Kidney epithelial cell (primary cell): ENCODE measurements at places on chromosomes 6 and 20. TPM values are rescaled to one million over a fixed set of nuclear protein-coding genes. Genes with fewer than 3 reads are reported as not detected.

The CSE1L gene
- total RNA-seq: 64.9 and 66.5 TPM in 2 replicates

DNA sequence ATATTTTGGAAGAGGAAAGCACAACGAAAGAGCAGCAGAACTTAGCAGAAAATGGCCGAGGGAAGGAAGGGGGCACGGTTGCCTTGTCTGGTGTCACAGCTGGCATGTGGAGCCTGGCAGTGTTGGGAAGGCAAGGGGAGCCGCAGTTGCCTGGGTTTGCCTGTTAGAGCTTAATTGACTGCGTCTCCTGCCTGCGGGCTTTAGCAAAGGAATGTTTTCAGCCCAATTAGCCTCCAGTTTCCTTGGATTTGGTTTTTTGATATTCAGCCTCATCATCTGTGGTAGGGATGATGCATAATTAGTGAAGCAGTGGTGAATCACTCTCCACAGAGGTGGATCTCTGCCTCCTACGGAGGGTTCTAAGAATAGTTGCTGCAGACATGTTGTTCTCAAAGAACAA is 832.6 kb downstream of the QKI start:
- no peak for DNase-seq

The TRIM38 gene
- 4.5 and 4.7 TPM in 2 replicates for total RNA-seq

DNA sequence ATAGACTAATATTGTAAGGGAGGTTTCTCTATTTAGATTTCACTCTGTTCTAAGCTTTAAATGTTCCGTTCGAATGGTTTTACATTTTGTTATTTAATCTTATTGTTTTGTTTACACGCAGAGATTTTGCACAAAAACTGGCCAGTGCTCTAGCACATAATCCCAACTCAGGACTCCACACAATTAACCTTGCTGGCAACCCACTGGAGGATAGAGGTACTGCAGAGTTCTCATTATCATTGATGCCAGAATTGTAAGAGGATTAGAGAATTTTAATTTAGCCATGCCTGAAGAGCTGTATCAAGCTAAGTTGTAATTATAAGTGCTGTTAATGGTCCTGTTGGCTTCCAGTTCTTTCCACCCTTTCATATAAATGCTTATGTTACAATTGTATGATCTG is 179.7 kb upstream of the SCGN start:
- no peak for DNase-seq

DNA sequence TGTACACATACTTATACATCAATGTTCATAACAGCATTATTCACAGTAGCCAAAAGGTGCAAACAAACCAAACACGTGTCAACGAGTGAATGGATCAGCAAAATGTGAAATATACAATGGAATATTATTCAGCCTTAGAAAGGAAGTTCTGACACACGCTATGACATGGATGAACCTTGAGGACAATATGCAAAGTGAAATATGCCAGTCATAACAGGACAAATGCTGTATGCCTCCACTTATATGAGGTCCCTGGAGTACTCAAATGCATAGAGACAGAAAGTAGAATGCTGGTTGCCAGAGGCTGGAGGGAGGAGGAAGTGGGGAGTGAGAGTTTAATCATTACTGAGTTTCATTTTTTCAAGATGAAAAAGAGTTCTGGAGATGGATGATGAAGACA is 37.8 kb upstream of the IGF2R start:
- DNase-seq: no peak

- no peak for DNase-seq
These were observed 248.0 kb downstream of the TTLL2 start for GRCh38 chr6:167572841-167573271.

DNA sequence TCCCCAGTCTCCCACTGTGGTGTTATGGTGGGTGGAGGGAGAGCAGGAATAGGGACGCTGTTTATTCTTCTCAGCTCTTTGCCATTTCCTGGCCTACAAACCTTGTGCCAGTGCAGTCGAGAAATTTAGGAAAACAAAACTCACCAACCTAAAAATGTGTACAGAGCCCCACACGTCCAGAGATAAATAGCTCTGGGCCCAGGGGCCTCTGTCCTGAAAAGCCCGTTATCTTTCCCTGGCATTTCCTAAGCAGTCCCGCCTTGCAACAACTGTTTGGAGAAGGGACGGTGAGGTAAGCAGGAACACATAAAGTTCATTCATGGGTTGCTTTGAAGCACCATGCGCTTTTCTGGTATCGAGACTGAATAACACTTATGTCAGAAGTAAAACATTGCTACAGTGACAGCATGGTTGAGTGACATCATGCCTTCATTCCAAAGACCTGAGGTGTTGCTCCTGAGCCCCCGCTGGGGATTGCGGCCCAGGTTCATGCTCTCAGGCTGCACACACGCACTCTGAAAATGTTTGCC is 80.1 kb upstream of the NXT1 start:
- DNase-seq: peak; percentile 65

The NOTCH4 gene
- total RNA-seq: 2.4 and 2.9 TPM in 2 replicates

- DNase-seq: peak; percentile 23
These were observed 116.4 kb downstream of the KIF6 start for GRCh38 chr6:39608652-39609345.

DNA sequence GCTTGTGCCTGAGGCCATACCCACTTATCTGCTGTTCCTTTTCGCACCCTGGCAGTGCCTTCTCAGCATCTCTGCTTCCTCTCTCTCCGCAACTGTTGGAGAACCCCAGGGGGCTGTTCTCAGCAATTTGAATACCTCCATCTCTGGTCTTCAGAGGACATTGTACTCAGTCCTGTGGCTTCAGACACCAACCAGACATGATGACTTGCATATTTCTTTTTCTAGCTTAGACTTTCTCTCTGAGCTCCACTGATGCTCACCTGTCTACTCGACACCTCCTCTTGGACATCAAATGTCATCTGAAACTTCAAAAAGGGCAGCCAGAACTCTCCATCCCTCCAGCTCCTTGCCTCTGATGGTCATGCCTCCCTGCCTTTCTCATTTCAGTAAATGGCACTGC is 18.9 kb upstream of the KCNK16 start:
- no peak for DNase-seq

The ECHDC1 gene
- total RNA-seq: 48.6 and 66.3 TPM in 2 replicates

DNA sequence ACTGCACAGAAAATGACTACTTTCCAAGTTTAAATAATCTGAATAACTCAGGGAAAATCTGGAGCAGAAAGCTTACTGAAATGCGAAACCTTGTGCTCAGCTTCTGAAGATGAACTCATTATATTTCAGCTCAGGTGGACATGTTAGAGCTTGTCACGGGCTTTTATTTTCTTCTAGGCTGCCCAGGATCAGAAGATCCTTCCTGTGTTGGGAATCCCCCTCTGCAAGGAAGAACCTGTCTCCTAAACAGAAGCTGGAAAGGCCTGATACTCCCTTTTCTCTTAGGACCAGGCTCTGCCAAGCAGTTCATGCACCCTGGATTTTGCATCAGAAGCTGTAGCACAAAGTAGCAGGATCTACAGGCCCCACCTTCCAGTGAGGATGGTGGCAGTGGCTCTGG is 5.1 kb upstream of the SLC2A12 start:
- DNase-seq: no peak

The TBXT gene
- total RNA-seq: not detected in 2 replicates

GRCh38 chr6:31727034-31727716 is 1.9 kb downstream of the DDAH2 start:
- no peak for DNase-seq

The CAGE1 gene
- not detected in 2 replicates for total RNA-seq

DNA sequence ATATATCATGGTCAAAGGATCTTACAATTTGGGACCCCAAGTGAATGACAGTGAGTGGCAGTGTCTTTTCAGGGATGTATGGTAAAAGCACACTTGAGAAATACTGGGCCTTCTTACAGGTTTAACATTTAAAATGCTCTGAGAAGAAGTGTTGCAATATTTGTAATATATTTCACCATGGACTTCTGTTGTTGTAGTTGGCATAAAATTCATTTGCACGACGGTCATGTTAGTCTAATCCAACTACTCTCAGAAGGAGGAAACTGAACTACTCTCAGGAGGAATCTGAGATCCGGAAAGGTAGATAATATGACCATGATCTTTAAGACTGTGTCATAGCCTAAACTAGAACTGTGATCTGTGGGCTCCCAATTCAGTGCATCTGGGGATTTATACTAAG is 700.1 kb downstream of the HDGFL1 start:
- no peak for DNase-seq

GRCh38 chr6:54778731-54779130 is 67.8 kb upstream of the FAM83B start:
- DNase-seq: no peak

The SLA2 gene
- 0.08 TPM in 1 of 2 replicates, not detected in the other for total RNA-seq

The TNXB gene
- 0.34 and 0.38 TPM in 2 replicates for total RNA-seq

The COL21A1 gene
- not detected in 2 replicates for total RNA-seq

The TRIM10 gene
- not detected in 2 replicates for total RNA-seq

The RUNX2 gene
- total RNA-seq: 9.2 and 11.0 TPM in 2 replicates

DNA sequence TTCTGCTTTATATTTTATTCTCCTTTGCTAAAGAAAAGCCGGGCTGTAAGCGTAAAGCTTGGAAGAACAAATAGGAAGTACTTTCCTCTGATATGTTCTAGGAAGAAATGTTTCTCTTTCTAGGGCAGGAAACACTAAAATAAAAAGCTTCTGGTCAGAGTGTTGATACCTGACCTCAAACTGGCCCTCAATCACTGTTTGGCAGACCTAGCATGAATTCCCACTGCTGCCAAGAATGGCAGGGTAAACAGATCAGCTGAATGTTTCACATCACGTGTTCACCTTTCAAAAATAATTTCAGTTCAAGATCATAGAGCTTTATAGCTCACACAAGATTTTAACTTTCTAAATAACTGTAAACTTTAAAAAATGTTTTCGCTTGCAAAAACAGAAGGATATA is 2.9 kb downstream of the MPC1 start:
- DNase-seq: no peak

GRCh38 chr6:4644996-4645395 is 131.2 kb upstream of the CDYL start:
- no peak for DNase-seq

- no peak for DNase-seq
These were observed 642 bp downstream of the EEF1A2 start for GRCh38 chr20:63497946-63498935.

The C20orf144 gene
- total RNA-seq: not detected in 2 replicates

DNA sequence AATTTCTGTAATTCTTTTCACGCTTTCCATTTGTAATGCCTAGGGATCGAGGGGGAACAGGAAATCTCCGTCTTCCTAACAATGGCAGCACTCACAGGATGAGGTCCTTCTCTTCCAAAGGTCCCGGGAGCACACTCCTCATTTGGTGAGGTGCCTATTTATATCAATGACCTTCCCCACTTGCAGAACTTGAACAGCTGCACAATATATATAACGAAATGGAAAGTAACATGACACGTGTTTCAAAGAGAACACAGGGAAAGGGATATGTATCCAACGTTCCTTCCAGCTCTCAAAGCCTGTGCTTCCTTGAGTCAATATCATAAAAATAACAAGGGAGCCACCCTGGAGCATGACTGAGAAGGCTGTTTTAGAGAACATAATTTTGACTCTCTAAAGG is 78.6 kb upstream of the RBM24 start:
- DNase-seq: no peak

- DNase-seq: no peak
These were observed 66.3 kb upstream of the DYNLRB1 start for GRCh38 chr20:34449674-34450592.

GRCh38 chr6:42236682-42237473 is 19.2 kb upstream of the MRPS10 start:
- DNase-seq: no peak

DNA sequence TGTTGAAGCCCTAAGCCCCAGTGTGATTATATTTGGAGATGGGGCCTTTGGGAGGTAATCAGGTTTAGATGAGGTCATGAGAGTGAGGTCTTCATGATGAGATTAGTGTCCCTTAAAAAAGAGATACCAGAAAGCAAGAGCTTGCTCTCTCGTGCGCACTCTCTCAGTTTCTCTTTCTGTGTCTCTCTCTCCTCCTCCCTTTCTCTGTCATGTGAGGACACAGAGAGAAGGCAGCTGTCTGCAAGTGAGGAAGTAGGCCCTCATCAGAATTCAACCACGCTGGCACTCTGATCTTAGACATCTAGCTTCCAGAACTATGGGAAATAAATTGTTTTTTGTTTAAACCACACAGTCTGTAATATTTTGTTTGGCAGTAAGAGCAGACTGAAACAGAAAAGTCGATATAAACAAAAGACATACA is 180.5 kb downstream of the IBTK start:
- DNase-seq: no peak

DNA sequence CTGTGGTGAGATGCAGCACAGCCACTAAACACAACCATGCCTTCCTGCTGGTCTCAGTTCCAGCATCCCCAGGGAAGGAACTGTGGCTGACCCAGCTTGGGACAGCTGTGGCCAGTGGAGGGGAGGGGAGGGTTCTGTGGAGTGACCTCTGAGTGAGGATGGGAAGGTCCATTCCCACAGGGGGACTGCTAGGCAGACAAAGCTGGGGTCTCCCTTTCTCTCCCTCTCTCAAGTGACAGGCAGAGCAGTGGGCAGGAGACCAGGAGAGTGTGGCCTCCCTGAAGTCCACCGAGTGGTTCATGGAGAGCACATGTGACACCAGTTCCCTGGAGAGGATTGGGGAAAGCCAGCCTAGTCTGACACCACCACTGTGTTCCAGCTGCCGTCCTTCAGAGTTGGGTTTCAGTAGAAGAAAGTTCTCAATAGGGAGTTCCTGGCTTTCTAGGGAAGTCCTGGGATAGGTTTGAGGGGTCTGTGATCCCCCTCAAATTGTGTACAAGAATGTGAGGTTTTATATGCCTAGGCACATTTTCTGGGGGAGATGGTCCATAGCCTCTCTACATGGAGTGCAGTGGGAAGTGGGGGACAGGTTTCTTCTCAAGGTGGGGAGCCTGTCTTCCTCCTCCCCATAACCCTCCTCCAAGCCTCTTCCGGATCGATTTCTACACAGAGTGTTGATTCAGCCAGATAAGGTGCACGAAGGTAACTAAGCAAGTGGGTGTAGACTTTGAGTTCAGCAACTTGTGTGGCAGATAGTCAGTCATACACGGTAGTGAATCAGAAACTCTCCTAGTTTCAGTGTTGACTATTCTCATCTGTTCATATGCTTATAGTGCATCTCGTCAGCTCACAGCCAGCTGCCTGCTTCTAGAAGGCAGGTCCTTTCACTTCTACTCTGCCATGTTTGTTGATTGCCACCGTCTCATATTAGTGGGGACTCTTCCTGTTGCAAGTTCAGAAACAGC is 18.9 kb downstream of the MANBAL start:
- no peak for DNase-seq

DNA sequence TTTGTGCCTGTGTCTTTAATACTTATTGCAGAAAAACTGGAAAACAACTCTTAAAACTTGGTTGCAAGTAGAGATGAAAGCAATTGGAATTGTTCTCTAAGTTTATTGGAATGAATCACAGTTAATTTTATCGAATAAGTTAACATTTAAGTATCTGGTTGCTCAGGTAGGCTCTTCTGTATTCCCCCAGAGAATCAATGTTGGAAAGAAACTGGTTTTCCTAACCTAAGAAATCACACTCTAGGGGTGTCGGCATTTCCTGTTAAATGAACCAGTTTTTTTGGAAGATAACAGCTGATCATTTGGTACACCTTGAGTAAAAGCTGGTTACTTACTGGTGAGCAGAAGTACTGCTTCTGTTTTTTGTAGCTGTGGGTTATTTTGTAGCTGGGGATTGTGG is 5.2 kb downstream of the TFAP2C start:
- DNase-seq: no peak

GRCh38 chr6:143732536-143732935 is 54.8 kb downstream of the PHACTR2 start:
- no peak for DNase-seq

The SLC35D3 gene
- not detected in 2 replicates for total RNA-seq
